ENCODE measurements at places on chromosomes 2 and 18.

DNA sequence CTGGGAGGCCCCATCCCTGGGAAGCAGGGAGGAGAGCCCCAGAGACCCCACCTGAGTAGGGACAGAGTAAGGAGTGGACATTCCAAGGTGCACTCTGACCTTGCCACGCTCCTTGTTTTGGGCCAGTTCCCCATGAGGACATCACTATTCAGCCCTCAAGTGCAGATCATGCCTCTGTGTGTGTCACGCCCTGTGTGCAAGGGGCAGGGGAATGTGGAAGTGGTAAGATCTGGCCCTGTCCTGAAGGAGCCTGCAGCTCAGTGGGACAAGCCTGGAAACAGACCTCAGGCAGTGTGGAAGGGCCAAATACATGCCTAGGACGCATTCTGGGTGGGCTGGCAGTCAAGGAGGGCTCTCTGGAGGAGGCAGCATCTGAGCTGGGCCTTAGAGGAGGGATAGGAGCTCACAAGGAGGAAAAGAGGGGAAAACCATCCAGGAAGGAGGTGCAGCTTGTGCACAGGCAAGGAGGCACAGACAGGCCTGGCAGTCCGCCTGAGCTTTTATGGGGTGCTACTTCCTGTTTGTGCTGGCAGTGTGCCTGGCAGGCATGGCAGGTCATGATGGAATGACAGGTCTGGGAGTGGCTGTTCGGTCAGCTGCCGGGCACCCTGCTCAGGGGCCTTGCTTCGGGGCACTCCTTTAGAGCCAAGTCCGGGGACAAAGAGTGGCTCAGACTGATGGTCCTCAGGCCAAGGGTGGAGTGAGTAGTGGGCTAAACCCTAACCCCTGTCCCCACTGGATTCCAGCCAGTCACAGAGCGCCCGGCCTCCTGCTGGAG lies 3.3 kb downstream of the KLHL30 start:
- DNase-seq: no peak

GRCh38 chr18:26088487-26088886 lies 1.9 kb downstream of the SS18 start:
- no peak for DNase-seq

DNA sequence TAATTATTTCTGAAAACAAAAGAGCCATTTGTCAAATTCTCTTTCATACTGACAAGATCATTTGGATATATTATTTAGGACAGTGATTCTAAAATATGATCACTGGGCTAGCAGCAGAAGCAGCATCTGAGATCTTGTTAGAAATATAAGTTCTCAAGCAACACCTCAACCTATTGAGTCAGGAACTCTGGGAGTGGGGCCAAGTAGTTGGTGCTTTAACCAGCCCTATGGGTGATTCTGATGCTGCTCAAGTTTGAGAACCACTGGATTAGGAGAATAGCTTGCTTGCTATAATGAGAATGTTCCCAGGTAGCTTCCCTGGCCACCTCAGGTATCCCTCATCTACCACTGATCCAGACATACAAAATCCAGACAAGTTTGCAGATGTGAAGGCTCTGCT lies 466.9 kb upstream of the CELF4 start:
- no peak for DNase-seq

DNA sequence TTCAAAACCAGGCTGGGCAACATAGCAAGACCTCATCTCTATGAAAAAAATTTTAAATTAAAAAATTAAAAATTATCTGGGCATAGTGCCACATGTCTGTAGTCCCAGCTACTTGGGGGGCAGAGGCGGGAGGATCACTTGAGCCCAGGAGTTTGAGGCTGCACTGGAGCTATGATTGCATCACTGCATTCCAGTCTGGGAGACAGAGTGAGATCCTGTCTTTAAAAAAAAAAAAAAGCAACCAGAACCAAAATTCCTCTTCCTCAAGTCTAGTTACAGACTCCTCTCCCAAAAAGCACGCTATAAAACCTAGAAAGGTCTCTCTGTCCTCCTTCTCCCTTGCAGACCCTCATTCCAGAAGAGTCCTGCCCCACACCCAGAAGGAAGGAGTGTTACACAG lies 23.9 kb downstream of the TNFAIP6 start:
- no peak for DNase-seq

- DNase-seq: no peak
Measured at GRCh38 chr18:9712611-9713010, 4.5 kb downstream of the RAB31 start.

GRCh38 chr2:166727095-166727494 lies 161.2 kb upstream of the XIRP2 start:
- no peak for DNase-seq

GRCh38 chr2:228283491-228284171 lies 102.1 kb upstream of the SPHKAP start:
- DNase-seq: no peak
